ENCODE measurements at places on chromosomes 12 and 14. TPM values are rescaled to one million over a fixed set of nuclear protein-coding genes. Genes with fewer than 3 reads are reported as not detected.
A peak's percentile ranks its signal among the peaks of the same experiment; 100 is the strongest.

GRCh38 chr12:110059651-110060000 lies 11.3 kb upstream of the C12orf76 start:
- DNase-seq: no peak

DNA sequence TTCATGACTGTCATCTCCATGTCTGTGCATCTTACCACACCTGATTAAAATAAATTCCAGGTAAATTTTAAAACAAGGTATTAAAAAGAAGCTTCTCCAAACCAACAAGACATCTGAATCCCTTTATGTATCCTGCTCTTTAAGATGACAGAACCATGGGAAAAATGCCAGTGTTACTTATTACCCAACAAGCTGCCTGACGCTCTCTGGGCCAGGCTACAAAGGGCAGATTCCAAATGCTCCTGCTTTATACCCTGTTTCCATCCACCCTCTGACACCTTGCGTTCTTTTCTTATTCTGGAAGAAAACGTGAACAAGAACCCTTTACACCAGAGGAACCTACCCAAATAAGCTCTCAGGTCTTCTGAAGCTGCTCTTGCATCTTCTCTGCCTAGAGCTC lies 70.7 kb downstream of the SLC8A3 start:
- no peak for DNase-seq

DNA sequence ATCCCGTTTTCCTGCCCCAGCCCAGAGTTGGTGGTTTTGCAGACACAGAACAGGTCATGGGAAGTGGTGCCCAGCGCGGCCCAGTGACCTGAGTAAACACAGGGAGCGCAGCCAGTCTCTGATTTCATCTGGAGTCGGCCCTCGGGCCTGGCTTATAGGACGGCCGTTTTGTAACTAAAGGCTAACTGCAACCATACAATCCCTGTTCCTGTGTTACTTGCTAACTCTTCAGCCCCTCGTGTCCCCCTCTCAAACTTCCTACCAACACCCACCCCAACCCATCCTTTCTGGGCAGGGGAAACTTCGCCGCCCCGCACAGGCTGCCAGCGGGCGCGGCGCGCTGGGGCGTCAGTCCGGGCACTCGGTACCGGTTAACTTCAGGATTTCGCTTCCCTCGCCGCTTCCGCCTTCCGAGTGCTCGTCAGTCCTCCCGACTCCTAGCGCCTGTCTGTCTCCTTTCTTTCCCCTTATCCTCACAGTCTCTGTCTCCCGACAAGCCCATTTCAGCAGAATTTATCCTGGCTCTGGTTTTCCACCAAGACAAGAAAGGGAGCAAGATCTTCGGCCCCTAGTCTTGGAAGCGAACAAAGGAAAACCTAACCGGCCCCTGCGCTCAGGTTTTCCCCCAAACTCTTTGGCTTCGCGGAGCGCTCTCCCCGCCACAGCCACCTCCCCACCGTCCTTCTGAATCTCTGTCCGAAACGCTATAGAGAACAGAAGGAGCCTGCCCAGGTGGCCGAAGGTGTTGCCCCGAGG lies 2.0 kb downstream of the SIX1 start:
- no peak for DNase-seq

- no peak for DNase-seq
Observed at GRCh38 chr14:50523271-50524041, 8.9 kb downstream of the MAP4K5 start.

DNA sequence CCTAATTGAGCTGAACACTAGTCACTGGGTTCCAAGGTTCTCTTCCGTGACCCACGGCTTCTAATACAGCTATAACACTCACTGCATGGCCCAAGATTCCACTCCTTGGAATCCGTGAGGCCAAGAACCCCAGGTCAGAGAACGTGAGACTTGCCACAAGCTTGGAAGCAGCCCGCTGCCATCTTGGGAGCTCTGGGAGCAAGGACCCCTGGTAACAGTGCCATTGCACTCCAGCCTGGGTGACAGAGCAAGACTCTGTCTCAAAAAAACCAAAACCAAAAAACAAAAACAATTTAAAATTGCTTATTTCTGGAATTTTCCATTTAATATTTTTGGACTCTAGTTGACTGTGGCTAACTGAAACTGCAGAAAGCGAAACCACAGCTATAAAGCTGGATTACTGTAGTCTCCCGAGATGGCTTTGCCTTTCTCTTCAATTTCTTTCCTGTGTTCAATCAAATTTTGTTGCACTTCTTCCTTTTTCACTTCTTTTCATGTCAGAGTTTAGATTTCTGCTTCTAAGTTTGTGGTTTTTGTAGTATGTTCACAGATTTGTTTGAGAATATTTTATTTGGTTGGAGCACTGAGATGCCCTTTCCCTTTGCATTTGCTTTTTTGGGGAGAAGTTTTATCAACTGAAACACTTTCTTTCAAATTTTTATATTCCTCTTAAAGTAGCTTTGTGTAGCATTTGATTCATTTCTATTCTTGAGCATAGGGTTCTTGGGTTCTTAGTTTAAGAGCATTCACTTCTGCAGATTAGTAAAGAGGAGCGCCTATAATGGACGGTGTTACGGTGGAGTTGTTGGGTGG lies 44.6 kb downstream of the DDHD1 start:
- no peak for DNase-seq

DNA sequence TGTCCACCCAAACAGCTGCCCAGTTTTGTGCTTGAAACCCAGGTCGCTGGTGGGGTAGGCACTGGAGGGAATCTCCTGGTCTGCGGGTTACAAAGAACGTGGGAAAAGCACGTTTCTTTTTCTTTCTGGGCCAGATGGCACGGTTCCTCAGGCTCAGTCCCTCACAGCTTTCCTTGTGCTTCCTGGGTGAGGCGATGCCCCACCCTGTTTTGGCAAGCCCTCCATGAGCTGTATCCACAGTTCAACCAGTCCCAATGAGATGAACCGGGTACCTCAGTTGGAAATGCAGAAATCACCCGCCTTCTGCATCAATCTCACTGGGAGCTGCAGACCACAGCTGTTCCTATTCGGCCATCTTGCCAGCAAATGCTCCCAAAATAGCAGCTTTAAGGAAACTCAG lies 51.4 kb upstream of the TMTC2 start:
- no peak for DNase-seq

GRCh38 chr14:92103363-92103989 lies 2.9 kb downstream of the ATXN3 start:
- no peak for DNase-seq

- DNase-seq: no peak
Observed at GRCh38 chr14:96192975-96193805, 11.4 kb upstream of the BDKRB2 start.

- no peak for DNase-seq
Observed at GRCh38 chr14:49946320-49947141, 53.6 kb downstream of the ARF6 start.

- no peak for DNase-seq
Observed at GRCh38 chr12:64390275-64390851, at the start of gene C12orf56. TSS of gene C12orf56 (minus strand) at chr12:64390758. CDS start at chr12:64390565, 193 bp downstream.

- DNase-seq: no peak
Observed at GRCh38 chr12:76299536-76300296, 48.5 kb downstream of the BBS10 start.

DNA sequence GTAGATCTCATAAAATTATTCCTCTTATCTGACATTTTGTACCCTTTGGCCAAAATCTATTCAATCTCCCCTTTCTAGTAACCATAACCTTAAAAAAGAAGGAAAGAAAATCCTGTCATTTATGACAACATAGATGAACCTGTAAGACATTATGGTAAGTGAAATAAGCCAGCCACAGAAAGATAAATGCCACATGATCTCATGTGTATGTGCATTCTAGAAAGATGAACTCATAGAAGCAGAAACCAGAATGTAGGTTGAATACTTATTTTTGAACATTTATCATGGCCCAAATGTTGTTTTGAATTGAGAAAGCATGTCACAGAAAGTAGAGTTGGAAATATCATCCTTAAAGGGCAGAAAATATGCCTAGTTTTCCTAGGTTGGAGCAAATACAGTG lies 1053.6 kb downstream of the SLC6A15 start:
- DNase-seq: no peak

GRCh38 chr12:27226407-27226929 lies 17.6 kb upstream of the STK38L start:
- DNase-seq: no peak

DNA sequence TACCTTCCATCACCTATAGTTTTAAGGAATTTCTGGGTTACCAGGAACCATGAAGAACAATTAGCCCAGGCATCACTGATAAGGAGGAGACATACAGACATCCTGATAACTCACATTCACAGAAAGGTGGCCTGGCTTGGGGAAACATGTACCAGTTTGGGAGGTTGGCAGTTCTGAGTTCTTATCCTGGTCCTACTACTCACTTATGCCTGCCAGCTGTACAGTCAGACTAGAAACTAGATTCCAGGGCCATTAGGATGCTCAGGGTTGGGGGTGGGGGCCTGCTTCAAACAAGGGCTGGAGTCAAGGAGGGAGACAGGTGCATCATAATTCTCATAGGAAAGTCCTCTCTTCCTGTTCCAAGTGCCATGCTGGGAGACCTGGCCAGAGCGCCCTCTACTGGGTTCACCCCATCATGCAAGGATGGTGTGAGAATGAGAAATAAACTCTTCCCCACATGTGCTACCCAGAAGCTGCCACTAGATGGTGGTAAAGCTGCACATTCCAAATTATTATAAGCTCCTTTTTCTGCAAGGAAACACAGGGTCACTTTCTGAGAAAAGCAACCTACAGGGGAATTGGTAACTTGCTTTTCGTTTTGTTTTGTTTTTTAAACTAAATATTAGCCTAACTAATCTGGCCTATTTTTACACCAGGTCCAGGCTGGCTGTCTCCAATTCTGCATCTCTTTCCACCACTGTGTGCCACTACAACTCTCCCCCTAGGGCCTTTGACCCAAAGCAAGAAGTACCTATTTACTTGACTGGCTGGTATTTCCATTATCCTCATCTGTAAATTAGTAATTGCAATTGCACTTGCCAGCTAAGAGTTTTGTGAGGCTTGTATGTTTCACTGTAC lies 14.5 kb downstream of the OAS2 start:
- no peak for DNase-seq

- no peak for DNase-seq
Observed at GRCh38 chr12:60072911-60073310, 477.1 kb downstream of the SLC16A7 start.

- DNase-seq: peak; percentile 18
Observed at GRCh38 chr12:117188961-117189724, 1.1 kb downstream of the FBXO21 start.

GRCh38 chr12:120649442-120650232 lies 9.2 kb downstream of the CABP1 start:
- no peak for DNase-seq

DNA sequence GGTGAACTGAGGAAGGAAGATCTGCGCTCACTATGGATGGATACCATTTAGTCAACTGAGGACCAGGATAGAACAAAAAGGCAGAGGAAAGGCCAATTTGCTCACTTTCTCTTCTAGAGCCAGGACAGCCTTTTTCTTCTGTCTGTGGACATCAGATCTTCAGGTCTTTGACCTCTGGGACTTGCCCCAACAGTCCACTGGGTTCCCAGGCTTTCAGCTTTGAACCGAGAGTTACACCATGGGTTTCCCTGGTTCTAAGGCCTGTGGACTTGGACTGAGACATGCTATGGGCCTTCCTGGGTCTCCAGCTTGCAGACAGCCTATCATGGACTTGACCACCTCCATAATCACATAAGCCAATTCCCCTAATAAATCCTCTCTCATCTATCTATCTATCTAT lies 232.0 kb downstream of the IPO8 start:
- no peak for DNase-seq

GRCh38 chr12:53295891-53296219 lies 513 bp downstream of the PFDN5 start:
- DNase-seq: no peak

DNA sequence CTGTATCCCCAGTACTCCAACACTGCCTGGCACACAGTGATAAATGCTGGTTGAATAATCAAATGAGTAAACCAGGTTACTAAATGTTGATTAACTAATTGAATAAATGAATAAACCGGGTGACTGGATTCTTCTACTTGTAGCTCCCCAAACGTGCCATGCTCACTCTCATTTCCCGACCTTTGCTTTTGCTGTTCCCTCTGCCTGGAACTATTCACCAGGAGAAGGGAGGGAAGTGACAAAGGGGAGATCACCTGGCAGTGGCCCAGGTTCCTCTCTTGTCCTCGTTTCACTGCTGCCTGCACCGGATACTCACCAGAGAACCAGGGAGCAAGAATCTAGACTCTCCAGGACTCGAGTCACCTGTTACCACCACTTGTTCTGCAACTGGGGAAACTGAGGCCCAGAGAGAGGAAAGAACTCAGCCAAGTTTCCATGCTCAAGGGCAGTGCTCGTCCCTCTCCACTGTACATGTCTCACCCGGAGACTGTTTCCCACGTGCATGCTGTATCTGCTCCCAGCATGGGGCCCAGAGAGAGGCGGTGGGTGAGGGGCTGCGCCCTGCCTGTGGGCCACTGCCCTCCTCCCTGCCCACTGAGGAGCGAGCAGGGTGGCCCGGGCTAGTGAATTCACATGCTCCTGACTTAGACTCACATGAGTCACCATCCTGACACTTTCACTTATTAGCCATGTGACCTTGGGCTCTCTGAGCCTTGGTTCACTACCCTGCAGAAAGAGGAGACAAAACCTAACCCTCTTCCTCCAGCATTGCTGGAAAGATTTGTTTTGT lies 17.7 kb upstream of the POP5 start:
- no peak for DNase-seq

- DNase-seq: no peak
Observed at GRCh38 chr12:109617491-109617890, 43.9 kb downstream of the MVK start.

GRCh38 chr14:95302667-95303506 lies 16.8 kb downstream of the CLMN start:
- DNase-seq: no peak

GRCh38 chr12:76901628-76902380 lies 23.0 kb upstream of the CSRP2 start:
- no peak for DNase-seq

DNA sequence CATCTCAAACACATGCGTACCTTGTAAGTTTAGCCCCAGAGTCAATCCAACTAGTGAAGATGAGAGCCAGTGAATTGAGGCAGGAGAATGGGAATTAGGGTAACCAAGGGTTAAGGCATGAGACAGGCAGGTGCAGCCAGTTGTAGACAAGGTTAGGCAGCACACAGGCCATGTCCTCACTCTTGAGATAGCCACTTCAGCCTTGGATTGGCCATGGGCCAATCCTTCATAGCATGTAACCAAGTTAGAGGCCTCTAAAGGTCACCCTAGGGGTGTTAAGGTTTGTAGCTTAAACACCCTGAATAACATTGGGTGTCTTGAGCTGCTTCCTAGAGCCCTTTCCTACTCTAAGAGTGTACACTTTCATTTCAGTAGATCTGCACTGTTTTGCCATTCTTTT lies 208.2 kb upstream of the RBM19 start:
- DNase-seq: no peak

Gene HOXC13
- not detected for polyA plus RNA-seq

Gene CYP46A1
- polyA plus RNA-seq: 1.8 TPM

Gene KLHDC1
- 6.6 TPM for polyA plus RNA-seq

Gene NAV3
- 9.1 TPM for polyA plus RNA-seq

Gene MAP1LC3B2
- 3.6 TPM for polyA plus RNA-seq

Gene KRT78
- polyA plus RNA-seq: not detected

Gene INHBE
- 0.42 TPM for polyA plus RNA-seq

Gene TEX52
- polyA plus RNA-seq: 0.40 TPM

Gene PLD4
- polyA plus RNA-seq: 4.3 TPM

Gene TRIM9
- 2.6 TPM for polyA plus RNA-seq
